ENCODE measurements at places on chromosomes 7 and 10. TPM values are rescaled to one million over a fixed set of nuclear protein-coding genes. Genes with fewer than 3 reads are reported as not detected.

RGR gene
- not detected for polyA plus RNA-seq

HABP2 gene
- polyA plus RNA-seq: not detected

CYP2W1 gene
- 0.05 TPM for polyA plus RNA-seq

SLC26A4 gene
- polyA plus RNA-seq: 0.26 TPM

GRCh38 chr7:36088966-36089365 lies 64.1 kb upstream of the EEPD1 start:
- no peak for DNase-seq

- DNase-seq: no peak
These were observed 41.1 kb downstream of the INSIG1 start for GRCh38 chr7:155338632-155339320.

DNA sequence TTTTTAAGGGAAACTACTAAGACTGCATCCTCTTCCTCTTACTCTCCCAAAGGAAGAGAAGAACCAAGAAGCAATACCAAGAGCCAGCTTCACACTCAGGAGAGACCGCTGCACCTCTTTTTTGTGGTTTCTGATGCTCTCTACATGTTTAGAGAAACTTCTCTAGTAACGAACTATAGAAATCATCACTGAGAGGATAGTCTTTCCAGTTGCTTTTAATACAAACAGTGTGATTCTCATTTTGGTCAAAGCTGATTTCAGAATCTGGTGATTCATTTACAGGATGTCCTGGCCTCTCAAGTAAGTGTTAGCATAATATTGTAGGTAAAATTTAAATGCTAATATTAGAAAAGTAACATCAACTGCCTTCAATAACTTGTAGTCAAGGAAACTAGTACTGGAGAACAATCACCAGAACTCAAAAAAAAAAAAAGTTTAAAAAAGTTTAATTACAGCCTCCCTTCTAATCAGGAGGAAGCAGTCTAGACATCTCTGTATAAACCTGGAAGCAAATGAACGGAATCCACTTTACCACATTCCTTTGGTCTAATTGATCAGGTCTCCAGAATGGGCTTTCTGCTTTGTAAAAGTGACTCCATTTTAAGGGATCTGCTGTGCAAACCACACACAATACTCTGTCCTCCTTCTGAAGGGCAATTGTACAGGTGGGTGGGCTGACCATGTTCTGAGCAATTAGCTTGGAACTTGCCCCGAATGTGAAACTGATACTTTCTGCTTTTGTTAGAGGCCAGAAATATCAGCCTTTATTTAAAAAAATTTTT lies 3.0 kb downstream of the LAMB1 start:
- no peak for DNase-seq

GRCh38 chr7:106365252-106366005 lies 80.6 kb upstream of the NAMPT start:
- DNase-seq: no peak

GRCh38 chr7:122984021-122984420 lies 11.5 kb downstream of the TAS2R16 start:
- DNase-seq: no peak
